IPS DF 6.9 (cell line): ENCODE measurements at places on chromosomes 2 and 18.

DNA sequence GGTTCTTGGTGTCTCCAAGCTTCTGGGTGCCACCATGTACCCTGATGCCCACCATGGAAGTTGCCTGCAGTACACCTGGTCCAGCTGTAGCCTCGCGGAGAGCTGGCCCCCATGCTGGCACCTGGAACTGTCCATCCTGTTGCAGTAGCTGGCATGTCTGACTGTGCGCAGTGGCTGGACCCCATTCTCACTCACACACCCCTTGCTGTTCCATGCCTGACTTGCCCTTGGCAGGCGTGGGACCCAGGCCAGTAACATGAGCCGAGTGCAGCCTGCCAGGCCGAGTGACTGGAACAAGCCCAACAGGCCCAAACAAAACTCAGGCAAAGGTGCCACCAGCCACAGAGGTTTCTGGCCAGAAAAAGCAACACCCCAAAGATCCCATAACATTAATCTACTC is 73.8 kb downstream of the NEURL3 start:
- DNase-seq = no peak

DNA sequence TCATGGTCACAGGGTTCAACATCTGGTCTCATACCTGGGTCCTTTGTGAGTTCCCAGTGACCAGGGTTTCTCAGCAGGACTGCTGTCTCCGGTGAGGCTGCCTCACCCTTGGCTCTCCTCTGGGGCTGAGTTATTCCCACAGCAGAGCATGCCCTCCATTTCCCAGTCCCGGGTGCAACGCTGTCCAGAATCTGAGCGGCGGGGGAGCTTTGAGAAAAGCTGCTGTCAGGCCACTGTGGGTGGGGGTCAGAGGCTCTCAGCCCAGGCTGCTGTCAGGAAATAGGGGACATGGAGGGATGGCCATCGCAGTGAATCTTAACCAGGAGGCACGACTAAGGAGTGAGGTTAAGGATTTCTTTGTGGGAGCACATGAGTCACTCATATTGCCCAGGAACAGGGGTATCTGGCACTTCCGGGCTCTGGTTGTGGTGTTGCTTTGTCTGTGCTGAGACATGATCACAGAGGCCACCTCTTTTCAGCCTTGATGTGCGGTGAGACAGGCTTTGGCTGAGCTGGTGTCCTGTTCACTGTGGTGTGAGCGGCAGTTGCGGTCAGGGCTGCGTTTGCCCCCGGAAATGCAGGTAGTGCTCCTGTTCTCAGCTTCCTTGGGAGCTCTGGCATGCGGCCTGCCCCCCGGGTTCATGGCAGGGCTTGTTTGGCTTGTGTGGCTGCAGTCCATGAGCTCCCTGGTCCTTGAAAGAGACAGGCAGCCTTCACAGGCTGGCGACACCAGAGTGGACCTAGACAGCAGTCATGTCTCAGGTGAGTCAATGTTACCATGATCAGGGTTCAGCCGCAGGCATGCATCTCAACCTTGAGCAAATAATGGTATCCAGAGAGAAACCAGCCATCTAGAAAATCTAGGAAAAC is 310.7 kb upstream of the MYT1L start:
- no peak for DNase-seq

- no peak for DNase-seq
Measured at GRCh38 chr18:65298422-65298821, 452.4 kb upstream of the CDH7 start.

DNA sequence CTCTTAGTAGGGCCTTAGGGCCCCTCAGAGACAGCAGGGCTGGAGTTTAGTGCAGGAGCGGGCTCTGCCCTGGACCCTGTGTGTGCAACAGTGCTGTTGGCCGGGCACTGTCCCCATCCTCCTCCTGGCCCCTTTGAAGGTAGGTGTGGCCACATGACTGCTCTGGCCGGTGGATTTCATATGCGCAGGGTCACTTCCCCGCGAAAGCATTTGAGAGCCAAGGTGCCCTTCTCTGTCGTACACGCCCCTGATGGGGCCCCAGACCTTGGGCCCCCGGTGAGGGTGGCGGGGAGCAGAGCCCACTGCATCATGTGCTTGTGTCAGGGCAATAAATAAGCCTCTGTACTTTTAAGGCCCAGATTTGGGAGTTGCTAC is 15.5 kb downstream of the TMEM177 start:
- no peak for DNase-seq

DNA sequence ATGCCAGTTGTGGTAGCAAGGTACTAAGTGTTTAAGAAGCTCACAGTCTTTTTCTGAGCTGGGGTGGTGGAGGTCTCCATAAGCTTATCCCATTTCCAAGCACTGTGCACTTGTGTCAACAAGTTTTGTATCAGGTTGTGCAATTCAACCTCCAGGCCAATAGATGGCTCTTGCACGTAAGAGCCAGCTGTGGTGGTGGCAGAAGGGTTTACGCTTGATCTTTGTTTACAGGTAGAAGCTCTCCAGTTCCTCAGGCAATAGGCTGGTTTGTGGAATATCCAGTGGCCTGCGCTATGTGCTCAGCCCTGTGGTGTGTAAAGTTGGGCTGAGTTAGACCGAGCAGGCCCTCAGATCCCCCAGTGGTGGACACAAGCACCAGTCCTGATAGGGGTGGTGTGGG is 89.7 kb upstream of the CNTNAP5 start:
- DNase-seq = no peak

GRCh38 chr2:191597186-191597751 is 80.7 kb upstream of the NABP1 start:
- DNase-seq = no peak
